ENCODE measurements at places on chromosomes 12 and 14.

GRCh38 chr12:1593174-1594005, 991 bp downstream of the FBXL14 start:
- DNase-seq: no peak

DNA sequence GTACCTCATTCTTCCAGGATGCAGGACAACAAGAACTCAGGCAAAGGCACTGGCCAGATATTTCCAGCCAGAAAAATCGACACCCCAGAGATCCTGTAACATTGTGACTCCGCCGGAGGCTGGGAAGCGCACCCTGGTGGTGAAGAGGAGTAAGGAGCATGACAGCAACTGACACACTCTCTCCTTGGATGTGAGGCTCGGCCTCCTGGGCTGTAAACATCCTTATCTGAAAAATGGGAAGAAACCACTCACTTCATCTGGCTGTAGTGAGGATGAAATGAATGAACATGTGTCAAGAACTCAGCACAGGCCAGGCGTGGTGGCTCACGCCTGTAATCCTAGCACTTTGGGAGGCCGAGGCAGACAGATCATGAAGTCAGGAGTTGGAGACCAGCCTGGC, 27.5 kb downstream of the TCHP start:
- DNase-seq: no peak

GRCh38 chr12:130014485-130014807, 110.6 kb upstream of the TMEM132D start:
- DNase-seq: no peak

DNA sequence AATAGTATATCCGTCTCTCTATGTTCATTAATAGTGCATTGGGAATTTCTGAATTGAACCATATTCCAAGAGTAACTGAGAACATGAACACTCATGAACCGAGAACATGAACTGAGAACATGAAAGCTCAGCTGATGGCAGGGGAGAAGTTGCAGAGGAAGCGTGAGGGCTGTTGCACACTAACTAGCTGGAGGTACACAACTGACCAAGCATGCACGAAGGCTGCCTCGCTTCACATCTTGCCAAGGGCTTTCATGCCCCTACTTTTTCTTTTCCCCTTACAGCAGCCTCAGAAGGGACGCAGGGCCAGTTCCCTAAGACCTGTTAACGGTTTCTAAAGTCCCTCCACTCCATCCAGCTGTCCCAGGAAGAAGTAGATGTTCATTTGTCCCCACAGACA, 4.3 kb downstream of the RNASE1 start:
- no peak for DNase-seq

- DNase-seq: no peak
These were observed 432.9 kb downstream of the ZFP36L1 start for GRCh38 chr14:68359837-68360552.

DNA sequence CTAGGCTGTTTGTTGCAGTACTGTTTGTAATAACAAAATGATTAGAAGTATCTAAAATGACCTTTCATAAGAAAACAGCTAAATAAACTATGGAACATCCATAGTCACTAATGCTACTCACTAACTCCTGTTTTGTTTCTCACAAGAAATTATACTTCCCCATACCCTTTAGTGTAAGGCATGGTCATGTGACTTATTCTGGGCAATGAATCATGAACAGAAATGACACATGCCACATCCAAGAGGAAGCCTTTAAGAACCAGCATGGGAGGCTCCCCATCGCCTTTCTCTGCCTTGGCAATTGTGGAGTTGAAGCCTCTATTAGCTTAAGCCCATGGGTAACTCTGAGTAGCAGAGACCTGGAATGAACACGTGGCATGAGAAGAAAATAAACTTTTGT, 49.3 kb downstream of the KSR2 start:
- DNase-seq: no peak

DNA sequence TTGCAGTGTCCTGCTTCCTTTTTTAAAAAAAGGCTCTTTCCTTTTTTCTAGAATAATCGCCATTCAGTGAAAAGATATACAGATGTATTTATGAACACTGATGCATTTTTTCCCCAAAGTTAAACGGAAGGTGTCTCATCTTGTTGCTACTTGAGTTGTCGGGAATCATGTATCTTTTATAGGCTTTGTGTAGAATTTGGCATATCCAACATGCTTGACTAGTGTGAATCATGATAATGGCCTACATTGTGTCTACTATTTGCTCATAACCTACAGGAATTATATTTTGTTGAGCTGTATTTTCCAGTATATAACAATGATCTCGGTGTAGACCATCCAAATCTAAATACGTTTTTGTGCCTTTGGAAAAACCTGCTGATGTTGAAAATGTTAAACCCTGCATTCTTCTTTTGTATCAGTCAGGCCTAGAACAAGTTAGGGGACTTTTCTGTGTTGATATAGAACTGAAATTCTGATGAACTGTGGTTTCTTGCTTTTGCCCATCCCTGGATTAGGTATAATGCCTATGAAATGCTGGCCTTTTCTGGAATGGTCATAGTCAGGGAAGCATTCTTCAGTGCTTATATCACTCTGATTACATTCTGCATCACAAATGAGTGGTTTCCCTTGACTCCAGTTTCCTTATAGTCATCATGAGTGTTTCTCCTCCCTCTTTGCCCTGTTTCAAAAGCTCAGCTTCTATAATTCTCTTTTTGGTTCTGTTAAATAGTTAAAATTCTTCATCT, 10.8 kb downstream of the BMAL2 start:
- no peak for DNase-seq

DNA sequence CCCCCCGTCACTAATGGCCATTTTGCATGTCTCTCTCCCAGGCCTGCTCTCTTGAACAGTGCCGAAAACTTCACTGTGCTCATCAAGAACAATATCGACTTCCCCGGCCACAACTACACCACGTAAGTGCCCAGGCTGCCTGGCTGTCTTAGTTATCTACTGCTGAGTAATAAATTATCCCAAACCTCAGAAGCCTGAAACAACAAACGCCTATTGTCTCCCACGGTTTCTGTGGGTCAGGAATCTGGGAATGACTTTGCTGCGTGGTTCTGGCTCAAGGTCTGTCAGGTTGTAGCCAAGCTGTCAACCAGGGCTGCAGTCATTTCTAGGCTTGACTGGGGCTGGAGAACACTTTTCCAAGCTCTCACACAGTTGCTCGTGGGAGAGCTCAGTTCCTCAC, 32.6 kb downstream of the P2RX7 start:
- DNase-seq: no peak

GRCh38 chr14:103749452-103749851, 33.8 kb downstream of the ZFYVE21 start:
- no peak for DNase-seq

- DNase-seq: no peak
These were observed 115.1 kb downstream of the TTC7B start for GRCh38 chr14:90700933-90701776.

GRCh38 chr12:120234643-120235368, 30.7 kb downstream of the PXN start:
- DNase-seq: peak; percentile 98

GRCh38 chr12:109053382-109054123, 1.2 kb downstream of the USP30 start:
- DNase-seq: no peak

- DNase-seq: no peak
These were observed 17.7 kb upstream of the SLC38A2 start for GRCh38 chr12:46390304-46390703.

- DNase-seq: no peak
These were observed 49.6 kb downstream of the NT5DC3 start for GRCh38 chr12:103791350-103791920.

GRCh38 chr14:75283162-75283832, 4.7 kb downstream of the FOS start:
- DNase-seq: no peak

- DNase-seq: no peak
These were observed 90.2 kb upstream of the TBX3 start for GRCh38 chr12:114774197-114774596.

- no peak for DNase-seq
These were observed 138.7 kb downstream of the PHLDA1 start for GRCh38 chr12:75892731-75893408.
